ENCODE measurements at places on chromosomes 5 and 9.

- no peak for DNase-seq
Observed at GRCh38 chr9:14618836-14619420, 74.3 kb downstream of the ZDHHC21 start.

DNA sequence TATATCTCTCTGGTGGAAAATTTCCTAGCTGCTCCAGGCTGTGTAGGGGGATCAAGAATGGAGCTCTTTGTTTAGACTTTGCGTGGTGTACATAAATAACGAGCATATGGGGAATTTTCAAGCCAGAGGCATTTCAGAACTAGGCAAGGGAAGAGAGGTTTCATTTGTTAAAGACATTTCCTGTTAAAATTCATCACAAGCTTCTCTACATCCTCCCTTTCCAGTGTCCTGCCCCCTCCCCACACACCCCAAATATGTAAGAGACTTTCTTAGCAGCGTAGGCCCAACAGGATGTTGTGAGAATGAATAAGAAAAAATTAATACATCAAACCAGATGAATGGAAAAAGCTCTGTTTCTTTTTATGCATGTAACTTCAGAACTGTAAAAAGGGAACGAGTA, 150.3 kb downstream of the GPBP1 start:
- peak; percentile 13 for DNase-seq

DNA sequence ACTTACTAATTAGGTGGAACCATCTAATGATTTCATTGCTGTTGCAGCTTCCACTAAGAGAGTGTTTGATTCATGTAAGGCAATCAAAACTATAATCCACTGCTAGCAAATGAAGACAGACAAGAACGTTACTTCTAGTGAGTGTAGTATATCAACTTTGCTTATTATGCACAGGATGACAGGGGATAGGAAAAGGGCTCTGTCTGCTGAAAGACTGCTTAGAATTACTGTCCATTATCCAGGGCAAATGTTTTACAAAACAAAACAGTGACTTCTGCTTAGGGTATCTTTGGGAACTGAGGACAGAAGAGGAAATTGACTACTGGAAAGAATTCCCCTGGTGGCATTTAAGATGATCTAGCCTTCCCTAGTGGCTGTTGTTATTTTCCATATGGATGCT, 40.2 kb downstream of the PLPPR1 start:
- DNase-seq = no peak

DNA sequence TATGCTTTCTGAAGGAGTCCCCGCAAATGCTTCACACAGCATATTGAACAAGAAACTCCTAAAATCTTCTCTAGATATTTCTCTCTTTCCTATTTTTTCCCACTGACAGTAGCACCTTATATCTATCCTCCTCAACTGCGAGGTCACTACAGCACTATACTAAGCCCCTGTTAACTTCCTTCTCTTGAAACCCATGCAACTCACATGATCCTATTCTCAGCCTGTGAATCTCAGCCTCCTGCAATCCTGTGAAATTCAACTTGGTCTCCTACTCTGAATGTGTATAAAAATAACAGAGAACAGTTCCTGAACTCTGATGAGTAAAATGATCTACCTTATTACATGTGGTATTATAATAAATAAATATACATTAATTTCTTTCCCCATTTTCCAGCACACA, 6.1 kb upstream of the PLGRKT start:
- DNase-seq = no peak

DNA sequence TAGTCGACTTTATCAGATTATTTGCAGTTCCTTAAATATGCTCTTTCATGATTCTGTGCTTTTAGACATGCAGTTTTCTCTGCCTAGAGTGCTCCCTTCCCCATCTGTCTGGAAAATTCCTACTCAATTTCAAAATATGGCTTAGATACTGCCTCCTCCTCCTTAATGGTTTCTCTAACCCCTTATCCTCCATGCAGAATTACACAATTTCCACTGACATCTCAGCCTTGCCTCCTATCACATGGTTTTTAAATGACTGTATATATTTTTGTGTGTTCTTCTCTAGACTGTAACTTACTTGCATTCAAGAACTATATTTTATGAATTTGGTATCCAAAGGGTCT, 85.2 kb downstream of the SLC44A1 start:
- no peak for DNase-seq

DNA sequence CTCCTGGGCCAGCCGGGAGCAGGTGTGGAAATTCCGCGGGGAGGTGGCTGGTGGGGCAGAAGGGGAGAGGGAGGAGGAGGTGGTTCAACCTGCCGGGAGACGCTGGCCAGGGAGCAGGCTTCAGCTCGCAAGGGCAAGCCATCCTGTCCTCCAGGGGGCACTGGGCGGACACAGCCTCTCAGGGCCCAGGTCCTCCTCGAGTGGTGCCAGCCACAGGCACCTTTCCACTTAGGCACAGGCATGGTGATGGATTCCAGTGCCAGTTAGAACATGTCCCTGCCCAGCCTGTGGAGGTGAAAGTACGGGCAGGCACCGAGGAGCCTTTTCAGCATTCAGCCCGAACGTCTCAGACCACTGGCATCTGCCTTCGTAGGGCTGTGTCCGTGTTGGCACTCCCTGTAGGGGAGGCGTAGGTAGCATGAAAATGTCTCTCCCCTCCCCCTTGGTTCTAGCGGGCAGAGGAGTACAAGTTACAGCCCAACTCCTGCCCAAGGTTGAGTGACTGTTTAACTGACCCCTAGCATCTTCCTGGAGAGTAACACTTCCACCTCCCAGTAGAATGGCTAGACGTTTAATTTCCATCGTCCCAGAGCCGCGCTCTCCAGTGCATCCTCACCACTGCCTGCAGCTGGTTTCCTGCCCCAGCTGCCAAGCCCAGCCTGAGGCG, 48.9 kb downstream of the DAB2IP start:
- DNase-seq = no peak

DNA sequence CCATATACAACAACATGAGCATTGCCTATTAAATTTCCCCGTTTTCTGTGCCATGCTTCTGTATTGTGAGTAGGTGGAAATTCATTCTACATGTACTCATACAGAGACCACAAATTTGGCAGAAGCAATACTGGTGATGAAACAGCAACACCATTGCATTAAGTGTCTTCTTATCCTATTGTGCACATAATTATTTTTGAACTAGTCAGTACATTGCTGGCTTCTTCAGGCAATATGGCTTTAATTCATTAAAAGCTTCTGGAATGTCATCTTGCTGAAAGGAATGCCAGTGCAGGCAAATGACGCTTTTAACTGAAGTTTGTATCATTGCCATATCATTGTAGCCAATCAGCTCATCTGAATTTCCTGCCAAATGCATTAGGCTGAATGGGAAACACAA, 82.6 kb downstream of the KIAA1958 start:
- no peak for DNase-seq

GRCh38 chr9:84339962-84340361, 596 bp downstream of the SLC28A3 start:
- DNase-seq = no peak

DNA sequence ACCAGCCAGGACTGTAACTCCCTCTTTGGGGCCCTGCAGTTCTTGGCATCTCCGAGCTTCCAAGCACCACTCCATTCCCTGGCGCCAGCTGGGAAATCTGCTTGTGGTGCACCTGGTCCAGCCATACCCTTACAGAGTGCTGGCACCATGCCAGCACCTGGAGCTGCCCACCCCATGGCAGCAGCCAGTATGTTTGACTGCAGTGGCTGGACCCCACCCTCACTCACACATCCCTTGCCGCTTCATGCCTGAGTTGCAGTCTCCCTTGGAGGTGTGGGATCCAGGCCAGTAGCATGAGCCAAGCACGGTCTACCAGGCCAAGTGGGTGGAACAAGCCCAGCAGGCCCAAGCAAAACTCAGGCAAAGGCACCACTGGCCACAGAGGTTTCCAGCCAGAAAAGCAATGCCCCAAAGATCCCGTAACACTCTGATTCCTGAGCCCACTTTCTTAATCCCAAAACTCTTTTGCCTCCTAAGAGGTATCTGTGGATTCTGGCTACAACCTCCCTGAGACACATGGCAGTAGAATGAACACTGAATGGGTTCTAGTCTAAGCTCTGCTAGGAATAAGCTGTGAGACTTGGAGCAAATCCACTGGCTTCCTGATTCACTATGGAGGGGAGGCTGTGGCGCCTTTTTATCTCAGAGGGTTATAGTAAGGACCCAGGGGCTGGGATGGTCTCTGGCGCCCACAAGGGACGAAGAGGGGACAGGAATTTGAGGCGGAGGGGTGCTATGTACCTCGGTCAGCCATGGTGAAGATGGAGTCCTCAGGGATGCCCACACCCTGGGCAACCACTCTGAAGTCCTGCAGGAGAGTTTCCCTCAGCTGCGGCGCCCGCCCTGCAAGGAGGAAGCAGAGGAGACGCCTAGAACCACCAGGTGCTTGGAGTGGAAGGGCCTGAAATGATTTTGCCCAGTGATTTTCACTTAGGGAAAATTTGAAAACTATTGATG, 5.6 kb downstream of the AMBP start:
- no peak for DNase-seq

GRCh38 chr9:36029765-36030528, 6.8 kb upstream of the RECK start:
- DNase-seq = no peak

DNA sequence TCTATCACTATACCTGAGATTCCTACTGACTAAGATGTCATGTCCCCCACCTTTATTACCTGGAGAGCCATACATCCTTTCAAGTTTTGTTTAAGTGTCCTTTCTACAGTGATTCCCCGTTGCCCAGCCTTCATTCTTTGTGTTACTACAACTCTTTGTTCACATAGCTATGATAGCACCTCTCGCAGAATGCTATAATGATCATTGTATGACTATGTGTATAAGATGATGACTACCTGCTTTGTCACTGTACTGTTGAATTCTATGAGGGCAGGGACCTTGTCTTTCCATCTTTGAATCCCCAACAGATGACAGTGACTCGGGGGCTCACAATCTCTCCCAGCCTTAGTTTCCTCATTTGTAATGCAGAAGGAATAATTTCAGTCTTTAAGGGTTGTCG, 361.2 kb downstream of the NPR3 start:
- no peak for DNase-seq

GRCh38 chr5:10059980-10060379, 189.7 kb downstream of the ATPSCKMT start:
- DNase-seq = no peak

DNA sequence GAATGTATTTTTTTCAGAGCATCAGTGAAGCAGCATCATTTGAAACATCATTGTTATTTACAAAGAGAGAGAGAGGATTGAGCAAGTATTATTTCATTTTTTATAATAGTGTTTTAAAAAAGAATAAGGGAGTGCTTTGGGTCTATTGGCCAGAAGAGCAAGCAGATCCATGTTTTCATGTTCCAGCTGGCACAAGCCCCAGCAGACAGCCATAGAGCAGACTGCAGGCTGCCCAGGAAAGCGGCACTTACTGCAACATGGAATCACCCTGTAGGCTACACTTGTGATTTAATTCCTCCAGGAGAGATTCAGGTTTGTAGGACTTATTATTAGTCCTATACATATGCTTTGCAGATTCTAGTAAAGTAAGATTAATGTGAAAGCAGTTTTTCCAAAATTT, 407.0 kb upstream of the GRAMD2B start:
- DNase-seq = no peak

- DNase-seq = no peak
Observed at GRCh38 chr5:142508591-142508990, 177.3 kb downstream of the FGF1 start.

GRCh38 chr5:153463806-153464205, 26.7 kb upstream of the GRIA1 start:
- DNase-seq = no peak

GRCh38 chr9:14156046-14156445, 157.9 kb downstream of the NFIB start:
- no peak for DNase-seq

GRCh38 chr9:71955300-71955915, 44.0 kb downstream of the C9orf85 start:
- DNase-seq = no peak

DNA sequence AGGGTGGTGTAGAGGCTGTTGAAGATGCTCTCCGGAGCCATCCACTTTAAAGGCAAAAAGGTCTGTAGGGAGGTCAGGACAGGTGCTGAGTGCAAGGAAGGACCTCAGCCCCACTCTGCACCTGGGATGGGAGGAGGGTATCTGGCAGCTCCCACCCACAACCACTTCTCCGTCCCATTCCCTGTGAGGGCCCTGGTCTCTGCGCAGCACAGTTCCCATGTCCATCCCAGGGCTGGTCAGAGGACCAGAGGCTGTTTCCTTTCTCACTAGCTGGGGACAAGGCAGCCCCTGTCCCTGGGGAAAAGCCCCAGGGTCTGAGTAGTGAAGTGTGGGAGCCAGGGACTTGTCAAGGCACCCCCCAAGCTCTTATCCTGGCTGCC, 33.7 kb upstream of the CSF1R start:
- no peak for DNase-seq

DNA sequence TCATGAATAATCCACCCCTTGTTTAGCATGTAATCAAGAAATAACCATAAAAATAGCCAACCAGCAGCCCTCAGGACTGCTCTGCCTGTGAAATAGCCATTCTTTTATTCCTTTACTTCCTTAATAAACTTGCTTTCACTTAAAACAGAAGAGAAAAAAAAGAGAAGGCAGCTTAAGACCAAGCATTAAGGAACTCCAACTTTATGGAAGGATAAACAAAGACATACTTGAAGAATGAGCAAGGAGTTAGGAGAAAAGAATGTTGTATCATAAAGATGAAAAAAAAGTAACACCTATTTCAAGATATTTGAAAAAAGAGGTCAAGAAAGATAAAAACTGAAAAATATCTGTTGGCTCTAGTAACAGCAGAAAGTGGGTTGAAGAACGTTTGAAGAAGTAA, 107.6 kb downstream of the RNF180 start:
- no peak for DNase-seq

GRCh38 chr5:132704875-132705274, 31.1 kb downstream of the IL4 start:
- DNase-seq = no peak

Measured in stimulated activated CD4-positive, alpha-beta T cell treated with anti-CD3 and anti-CD28 coated beads, Interleukin-1b, Interleukin-23, amount 100 ng/mL, for 48 hours (primary cell).